ENCODE measurements at places on chromosomes 7 and 10.

GRCh38 chr10:27439101-27439500, 65.0 kb upstream of the RAB18 start:
- no peak for DNase-seq

DNA sequence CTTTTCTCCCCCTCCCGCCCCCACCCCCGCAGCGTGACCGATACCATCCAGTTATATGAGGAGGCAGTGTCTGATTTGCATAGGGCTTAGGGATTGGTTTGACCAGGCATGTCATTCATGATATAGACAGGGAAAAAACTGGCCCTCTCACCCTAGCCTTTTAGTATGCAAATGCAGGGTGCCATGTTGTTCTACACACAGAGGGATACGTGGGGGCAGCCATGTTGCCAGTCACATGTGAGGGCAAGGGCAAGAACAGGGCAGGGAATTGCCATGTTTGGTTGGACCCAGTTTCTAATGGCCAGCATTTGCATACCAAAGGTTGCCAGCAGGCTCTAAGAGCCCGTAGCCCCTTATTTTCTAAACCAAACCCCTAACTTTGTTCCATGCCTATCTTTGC, 552.1 kb downstream of the SORCS1 start:
- DNase-seq, result no peak

DNA sequence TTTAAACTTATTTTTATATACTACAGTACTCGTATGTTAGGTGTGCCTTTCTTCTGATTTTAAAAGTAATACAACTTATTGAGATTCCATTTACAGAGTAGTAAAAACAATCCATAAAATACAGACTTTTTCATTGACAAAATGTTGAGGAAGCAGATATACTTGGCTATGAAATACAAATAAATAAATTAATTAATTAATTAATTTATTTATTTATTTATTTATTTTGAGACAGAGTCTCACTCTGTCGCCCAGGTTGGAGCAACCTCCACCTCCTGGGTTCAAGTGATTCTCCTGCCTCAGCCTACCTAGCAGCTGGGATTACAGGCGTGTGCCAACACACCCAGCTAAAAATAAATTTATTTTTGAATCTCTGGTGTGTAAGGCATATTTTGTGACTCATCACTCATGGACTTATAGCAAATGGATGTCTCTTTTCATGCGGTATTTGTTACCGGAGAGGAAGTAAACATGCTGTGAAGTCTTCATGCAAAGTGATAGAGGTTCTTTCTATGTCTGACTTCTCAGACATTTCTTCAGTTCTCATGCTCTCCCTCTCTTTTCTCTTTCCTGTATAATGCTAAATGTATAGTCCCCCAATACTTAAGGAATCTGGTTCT, 20.2 kb upstream of the SRPK2 start:
- DNase-seq, result no peak

GRCh38 chr10:110553905-110554304, 13.6 kb upstream of the SMC3 start:
- DNase-seq, result no peak

GRCh38 chr7:112665709-112666108, 124.5 kb downstream of the TMEM168 start:
- DNase-seq, result no peak

DNA sequence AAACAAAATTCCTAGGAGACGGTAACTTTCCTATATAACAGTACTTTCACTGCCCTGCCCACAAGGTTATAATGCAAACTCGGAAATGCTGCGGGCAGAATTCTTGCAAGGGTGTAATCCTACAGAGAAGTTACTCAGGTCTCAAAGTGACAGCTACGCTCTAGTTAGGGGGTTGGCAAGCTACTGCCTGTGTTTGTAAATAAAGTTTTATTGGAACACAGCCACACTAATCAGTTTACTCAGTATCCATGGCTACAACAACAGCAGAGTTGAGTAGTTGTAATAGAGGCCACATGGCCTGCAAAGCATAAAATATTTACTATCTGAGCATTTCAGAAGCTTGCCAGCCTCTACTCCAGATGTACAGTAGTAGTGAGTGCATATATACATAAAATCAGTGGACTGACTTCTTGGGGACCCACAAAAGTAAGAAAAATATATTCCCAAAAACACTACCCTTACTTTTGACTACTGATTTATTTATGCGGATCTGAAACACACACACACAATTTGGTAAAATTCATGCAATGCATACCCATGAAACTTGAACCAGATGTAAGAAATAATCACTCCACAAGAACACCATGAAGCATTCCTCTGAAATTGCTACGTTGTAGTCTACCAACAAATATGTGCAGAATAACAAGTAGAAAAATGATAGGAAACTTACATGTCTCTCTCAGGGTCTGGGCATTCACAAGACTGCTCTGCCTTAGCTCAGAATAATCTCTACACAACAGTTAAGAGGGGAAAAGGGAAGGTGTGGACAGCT, 53.0 kb downstream of the SMURF1 start:
- DNase-seq, result no peak

GRCh38 chr7:145036604-145037405, 201.0 kb upstream of the TPK1 start:
- DNase-seq, result no peak

DNA sequence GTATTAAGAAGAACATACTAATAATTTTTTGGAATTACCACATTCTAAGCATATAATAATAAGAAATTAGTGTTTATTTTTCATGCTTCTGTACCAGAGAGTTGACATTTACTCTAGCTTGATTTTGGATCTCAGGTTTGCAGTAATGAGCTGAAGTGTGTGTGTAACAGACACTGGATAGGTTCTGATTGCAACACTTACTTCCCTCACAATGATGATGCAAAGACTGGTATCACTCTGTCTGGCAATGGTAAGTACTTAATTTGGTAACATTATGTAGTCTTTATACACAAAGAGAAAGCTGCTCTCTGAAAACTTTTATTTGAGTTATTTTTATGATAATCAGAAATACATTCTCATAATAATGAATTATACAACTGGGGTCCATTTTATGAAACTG, 54.1 kb downstream of the SRI start:
- no peak for DNase-seq

- no peak for DNase-seq
Observed at GRCh38 chr10:30028006-30028737, 31.2 kb downstream of the JCAD start.

- no peak for DNase-seq
Observed at GRCh38 chr10:131166486-131166885, 145.0 kb downstream of the TCERG1L start.

GRCh38 chr7:146591976-146592375, 475.4 kb downstream of the CNTNAP2 start:
- no peak for DNase-seq

GRCh38 chr10:123103944-123104343, 31.8 kb upstream of the HMX3 start:
- no peak for DNase-seq

GRCh38 chr7:139776486-139777132, 1.2 kb downstream of the HIPK2 start:
- no peak for DNase-seq

GRCh38 chr7:38615665-38616064, 15.5 kb downstream of the AMPH start:
- DNase-seq, result no peak

DNA sequence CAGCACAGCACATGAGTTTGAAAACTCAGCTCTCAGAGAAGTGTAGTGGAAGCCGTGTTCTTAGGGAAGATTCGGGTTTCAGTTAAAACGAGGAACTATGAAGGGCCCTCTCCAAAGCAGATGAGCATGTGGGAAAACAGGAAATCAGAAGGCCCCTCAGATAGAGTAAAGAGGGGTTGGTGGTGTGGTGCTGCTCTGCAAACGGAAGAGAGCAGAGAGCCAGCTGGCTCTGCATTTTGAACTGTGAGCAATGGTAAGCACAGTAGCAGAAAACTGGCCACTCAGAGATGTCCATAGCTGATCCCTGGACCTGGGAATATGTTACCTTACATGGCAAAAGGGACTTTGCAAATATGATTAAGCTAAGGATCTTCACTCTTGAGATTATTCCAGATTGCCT, 27.9 kb upstream of the CUL1 start:
- DNase-seq, result no peak

GRCh38 chr7:26127411-26127810, 24.6 kb upstream of the NFE2L3 start:
- DNase-seq, result no peak

- no peak for DNase-seq
Observed at GRCh38 chr7:80210400-80210799, 75.8 kb downstream of the GNAI1 start.

- DNase-seq, result no peak
Observed at GRCh38 chr7:119931230-119931824, 341.6 kb upstream of the KCND2 start.

DNA sequence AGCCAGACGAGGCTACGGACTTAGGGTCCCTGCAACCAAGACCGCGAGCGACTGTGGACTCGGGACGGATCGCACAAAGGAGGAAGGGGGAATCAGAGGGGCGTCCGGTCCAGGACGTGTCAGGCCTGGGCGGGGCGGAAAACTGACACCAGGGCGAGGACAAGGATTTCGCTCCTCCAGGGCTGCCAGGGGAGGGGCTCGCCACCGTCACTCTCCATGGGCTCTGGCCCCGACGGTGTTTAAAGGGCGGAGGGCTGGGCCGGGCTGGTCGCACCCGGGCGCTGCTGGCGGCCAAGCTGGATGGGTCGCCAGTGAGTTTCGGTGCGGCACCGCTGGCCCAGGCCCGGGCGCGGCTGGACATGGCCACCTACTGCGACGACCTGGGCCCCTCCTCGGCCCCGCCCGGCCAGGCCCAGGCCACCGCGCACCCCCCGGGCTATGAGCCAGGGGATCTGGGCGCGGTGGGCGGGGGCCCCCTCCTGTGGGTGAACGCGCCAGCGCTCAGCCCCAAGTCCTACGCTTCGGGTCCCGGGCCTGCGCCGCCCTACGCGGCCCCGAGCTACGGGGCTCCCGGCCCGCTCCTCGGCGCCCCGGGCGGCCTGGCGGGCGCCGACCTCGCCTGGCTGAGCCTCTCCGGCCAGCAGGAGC, at the start of gene FOXI2:
TSS of gene FOXI2 (plus strand) at position 271 of the 648 bp plus-strand sequence. CDS start at position 360, 89 bp downstream.
- DNase-seq, result no peak

DNA sequence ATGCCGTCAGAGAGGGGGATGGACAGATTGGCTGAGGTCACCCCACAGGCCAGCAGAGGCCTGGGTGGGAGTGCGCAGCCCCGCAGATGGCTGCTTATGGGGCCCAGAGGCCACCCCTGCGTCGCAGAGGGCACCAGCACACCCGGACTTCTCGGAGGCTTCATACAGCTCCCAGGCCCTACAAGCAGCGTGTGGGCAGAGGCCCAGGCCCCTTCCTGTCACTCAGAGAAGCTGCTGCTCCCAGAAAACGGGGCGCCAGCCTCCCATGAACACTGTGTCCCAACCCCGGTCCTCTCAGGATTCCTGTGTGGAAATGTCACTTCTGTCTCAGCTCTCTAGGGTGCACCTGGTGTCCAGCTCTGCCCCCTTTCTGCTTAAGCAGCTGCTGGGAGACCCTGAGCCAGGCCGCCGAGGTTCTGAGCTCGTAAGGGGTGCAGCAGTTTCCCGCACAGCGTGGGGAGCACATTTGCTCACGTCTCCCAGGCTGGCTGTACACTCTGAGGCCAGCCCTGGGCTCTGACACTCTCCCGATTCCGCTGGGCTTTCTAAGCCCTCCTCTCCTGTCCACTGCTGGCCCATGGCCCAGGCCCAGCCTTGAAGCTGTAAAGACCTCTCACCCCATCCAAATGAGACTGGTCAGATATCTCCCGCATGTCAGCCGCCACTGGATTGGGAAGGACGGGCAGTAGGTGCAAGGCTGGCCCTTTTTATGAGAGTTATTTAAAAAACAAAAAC, 6.8 kb downstream of the GPR146 start:
- DNase-seq, result no peak

DNA sequence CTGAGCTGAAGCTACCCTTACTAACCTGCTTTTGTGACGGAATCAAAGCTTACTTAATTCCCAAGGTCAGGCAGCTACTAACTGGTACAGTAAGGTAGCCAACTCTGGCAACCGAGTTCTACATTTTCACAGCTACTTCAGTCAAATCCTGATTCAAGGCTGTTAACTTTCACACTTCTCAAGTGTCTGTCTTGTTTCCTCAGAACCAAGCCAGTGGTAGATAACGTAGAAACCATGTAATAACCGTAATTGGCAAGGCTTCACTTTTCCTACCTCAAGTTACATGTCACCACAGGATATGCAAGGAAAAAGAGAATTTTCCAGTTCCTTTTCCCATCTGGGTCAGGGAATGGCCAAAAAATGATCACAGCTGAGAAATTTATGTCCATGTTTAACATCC, 746.7 kb downstream of the NRG3 start:
- DNase-seq, result no peak

- DNase-seq, result no peak
Observed at GRCh38 chr7:1531263-1531978, 919 bp downstream of the MAFK start.

- DNase-seq, result no peak
Observed at GRCh38 chr7:47553309-47553708, 28.6 kb downstream of the TNS3 start.

DNA sequence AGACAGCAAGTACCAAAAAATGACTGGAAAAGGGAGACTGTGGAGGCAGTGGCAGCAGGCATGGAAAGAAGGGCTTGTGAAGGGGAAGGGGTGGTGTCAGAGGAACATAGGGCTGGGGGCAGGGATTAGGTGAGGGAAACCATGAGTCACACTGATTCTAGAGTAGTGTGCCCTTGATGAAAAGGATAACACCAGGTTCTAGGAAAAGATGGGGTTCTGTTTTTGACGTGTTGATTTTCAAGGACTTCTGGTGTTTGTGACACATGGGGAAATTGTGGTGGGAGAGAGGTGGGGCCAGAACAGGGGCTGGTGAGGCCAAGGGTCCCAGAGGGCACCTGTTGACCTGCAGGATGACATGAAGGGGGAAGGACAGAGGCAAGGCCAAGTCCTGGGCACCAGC, 57.1 kb downstream of the FIGNL1 start:
- no peak for DNase-seq

DNA sequence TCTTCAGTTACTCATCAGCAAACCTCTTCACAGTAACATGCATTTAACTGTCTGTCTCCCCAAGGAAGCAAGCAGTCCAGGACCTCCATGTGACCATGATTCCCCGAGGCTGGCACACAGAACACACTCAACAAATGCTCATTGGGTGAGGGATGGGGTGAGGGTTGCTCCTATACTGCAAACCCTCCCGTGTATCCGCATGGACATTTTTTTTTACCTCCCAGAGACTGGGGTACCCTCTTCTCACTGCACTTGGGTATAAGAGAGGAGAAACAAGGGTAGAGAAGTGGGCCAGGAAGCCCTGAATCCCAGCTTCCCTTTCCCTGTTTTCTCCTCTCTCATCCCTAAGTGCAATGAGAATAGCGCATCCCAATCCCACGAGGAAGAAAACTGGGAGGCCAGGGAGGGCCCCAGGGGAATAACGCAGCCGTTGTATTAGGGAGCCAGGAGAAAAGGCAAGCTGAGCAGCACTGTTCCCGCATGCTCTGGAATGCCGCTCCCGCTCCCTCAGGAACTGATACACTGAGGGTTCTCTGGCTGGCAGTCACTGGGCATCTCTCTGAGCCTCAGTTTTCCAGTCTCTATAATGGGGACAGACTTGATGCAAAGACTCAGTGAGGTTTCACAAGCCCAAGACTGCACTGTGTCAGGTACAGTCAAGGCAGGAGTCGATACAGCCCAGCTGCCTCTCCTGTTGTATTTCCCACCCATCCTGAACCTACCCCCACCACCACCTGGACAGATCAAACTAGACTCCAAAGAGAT, 134.6 kb downstream of the GRID1 start:
- DNase-seq, result no peak

- no peak for DNase-seq
Observed at GRCh38 chr10:85231534-85232270, 903.3 kb downstream of the CCSER2 start.

- no peak for DNase-seq
Observed at GRCh38 chr7:147170341-147171012, 1053.9 kb downstream of the CNTNAP2 start.

GRCh38 chr10:122503886-122504609, 42.7 kb downstream of the HTRA1 start:
- no peak for DNase-seq

Data from cortex of kidney (tissue), 1 donor.